NCI-H748 treated with DMSO at 0.1 percent for 48 hours (cell line): ENCODE measurements at places on chromosomes 6 and 20.

- no peak for DNase-seq
These were observed 55.3 kb upstream of the ADTRP start for GRCh38 chr6:11833626-11834592.

- peak; percentile 69 for DNase-seq
These were observed 83.2 kb upstream of the EYA2 start for GRCh38 chr20:46811224-46812084.

GRCh38 chr20:38633577-38634093, 32.0 kb downstream of the ARHGAP40 start:
- DNase-seq: peak; percentile 71

GRCh38 chr6:125228981-125229479, 72.7 kb downstream of the HDDC2 start:
- no peak for DNase-seq

DNA sequence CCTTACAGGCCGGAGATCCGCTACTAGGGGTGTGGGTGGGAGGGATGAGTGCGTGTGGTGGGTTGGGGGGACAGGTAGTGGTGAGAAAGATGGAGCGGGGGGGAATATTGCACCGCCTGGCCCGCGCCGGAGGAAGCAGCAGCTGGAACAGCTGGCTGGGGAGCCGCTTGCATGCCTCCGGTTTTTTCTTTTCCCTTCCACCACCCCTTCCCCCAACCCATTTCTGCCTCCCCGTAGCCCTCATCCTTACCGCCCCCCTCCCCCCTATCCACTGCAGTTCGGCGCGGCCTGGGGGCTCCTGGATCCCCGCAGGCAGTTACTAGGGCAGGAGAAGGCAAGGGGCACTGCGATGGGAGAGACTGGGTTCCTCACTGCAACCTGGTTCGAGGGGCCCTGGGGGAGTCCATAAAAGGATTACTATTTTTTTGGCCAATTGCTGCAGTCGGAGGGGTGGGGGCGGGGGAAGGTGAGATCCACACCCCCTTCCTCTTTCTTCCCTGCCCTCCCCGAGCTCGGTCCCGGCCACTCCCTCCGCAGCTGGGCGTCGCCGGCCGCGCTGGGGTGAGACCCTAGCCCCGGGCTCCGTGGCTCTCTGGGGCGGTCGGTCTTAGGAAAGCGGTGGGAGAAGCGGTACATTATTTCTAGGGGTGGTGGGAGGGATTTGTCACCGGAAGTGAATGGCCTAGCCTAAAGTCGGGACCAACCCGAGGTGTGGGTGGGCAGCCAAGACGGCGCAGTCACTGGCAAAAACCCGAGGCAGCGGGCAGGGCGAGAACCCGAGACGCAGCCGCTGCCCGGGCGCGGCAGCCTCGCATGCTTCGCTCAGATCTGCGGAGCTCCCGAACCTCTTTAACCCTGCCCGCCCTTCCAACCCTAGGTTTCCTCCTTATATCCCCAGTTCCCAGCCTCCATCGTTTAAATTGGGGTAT, 824 bp upstream of the TBCC start:
- DNase-seq: peak; percentile 99

DNA sequence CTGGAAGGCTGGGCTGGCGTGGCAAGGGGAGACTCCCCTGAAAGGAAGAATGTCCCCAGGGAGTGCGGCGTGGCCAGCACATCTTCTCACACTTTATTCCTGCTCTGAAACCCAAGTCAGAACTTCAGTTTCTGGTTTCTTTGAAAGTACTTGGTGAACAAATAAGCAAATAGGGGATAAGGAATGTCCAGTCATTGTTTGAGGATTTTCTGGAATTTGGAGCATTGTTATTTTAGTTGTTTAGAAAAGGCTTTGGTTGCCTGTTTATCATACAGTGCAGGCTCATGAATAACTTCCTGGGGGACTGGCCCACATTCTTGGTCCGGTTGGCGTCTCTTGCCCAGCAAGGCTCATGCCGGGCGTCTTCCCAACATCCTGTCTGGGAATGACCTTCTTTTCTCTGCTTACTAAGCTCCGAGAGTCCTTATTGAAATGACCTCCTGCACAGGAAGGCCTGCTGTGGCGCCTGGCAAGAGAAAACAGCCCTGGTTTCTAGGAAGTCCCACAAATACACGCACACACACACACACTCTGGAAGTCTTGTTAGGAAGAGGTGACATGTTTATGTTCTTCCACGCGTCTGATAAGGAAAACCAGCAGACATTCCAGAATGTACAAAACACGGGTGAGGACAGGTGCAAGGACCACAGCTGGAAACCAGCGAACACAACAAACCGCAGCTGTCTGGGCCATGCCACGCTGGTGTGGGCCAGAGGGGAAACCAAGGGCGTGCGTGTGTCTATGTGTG, 71.9 kb downstream of the TMEM170B start:
- DNase-seq: no peak

- peak; percentile 5 for DNase-seq
These were observed 77.1 kb downstream of the LMBRD1 start for GRCh38 chr6:69719602-69720193.

- no peak for DNase-seq
These were observed 77.8 kb downstream of the VIP start for GRCh38 chr6:152828431-152828830.

- no peak for DNase-seq
These were observed 34.0 kb downstream of the NQO2 start for GRCh38 chr6:3033652-3034051.

GRCh38 chr6:133092771-133093170, 148.4 kb upstream of the EYA4 start:
- DNase-seq: no peak

GRCh38 chr6:98844244-98845210, 10.2 kb downstream of the POU3F2 start:
- peak; percentile 62 for DNase-seq

DNA sequence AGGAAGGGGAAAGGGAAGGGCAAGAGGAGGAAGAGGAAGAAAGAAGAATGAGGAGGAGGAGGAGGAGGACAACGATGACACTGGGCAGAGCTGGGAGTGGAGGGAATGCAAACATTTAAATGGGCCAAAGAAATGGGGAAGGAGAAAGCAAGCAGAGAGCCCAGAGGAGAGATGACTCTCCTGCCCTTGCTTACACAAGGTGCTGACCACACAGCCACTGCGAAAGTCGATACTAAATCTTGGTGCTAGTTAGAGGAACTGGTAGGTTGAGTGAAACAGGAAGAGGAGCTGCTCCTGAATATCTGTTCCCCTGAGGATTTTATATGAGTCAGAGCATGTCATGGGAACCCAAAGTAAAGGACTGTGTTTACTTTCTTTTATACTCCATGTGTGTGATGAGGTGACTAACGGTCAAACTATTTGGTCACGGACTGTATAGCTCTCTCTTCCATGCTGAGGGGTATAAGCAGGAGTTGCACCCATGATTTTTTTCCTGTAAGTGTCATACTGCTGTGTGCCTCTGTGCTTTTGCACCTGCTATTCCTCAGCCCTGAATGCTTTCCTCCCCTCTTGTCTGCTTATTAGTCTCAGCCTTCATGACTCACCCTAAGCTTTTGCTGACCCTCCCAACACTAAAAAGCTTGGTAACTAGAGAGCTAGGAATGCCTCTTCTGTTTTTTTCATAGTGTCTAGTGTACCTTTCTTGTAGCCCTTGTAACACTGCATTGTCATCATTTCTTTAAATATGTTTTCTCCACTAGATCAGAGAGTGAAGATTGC, 9.5 kb upstream of the PAQR8 start:
- DNase-seq: peak; percentile 27

DNA sequence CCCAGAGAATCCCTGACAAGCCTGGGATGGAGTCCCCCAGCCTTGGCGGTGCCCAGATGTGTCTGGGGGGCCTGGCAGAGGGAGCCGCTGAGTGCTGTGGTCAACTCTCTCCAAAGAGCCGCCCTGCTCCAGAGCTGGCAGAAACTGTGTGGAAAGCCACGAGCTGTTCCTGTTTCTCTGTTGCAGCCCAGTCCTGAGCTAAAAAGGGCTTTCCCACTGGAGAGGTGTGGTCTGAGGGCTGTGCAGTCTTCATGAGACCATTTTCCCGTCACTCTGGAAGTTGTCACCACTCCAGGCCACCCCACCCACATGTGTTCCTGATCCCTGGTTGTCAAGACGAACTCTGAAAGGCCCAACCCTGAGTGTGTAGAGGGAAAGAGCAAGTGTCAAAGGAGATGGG, 99.7 kb upstream of the KCNK16 start:
- DNase-seq: no peak

DNA sequence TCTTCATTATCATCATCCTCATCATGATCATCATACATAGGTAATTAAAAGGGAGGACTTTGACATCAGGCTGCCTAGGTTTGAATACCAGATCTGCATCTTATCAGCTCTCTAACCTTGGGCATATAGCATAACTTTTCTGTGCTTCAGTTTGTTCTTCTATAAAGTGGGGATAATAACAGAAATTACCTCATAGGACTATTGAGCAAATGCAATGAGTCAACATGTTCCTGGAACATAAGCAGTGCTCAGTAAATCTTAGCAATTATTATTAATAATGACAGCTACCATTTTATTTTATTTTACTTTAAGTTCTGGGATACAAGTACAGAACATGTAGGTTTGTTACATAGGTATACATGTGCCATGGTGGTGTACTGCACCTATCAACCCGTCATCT, 7.2 kb downstream of the C20orf202 start:
- no peak for DNase-seq

GRCh38 chr6:104472021-104472901, 387.5 kb downstream of the HACE1 start:
- DNase-seq: peak; percentile 87

DNA sequence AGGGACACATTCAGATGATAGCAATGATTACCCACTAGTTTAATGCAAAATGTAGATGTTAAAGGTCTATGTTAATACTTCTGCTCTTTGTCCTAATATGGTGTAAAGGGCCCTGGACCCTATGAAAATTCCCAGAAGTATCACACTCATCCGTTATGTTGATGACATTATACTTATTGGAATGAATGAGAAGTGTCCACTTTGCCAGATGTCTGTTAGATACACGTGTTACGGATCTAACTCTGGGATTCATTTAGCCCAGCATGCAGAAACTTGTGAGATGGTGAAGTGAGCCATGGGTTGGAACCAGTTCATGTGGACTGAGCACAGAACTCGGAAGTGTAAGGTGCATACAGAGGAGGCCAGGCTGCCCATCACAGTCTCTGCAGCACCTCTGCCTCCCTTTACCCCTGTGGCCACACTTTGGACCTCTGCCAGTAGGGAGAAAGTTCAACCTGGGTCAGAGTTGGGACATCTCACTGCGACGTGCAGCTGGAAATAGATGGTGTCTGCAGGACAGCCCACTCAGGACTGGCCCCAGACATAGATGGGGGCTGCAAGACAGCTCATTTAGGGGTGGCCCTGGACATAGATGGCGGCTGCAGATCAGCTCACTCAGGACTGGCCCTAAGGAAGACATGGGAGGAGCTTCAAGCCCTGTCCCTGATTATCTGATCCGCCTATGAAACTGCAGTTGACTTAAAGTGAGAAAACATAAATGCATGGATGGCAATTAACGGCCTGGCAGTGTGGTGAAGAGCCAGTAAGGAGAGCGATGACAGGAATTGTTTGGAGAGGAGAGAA, 71.2 kb upstream of the THBS2 start:
- DNase-seq: no peak

DNA sequence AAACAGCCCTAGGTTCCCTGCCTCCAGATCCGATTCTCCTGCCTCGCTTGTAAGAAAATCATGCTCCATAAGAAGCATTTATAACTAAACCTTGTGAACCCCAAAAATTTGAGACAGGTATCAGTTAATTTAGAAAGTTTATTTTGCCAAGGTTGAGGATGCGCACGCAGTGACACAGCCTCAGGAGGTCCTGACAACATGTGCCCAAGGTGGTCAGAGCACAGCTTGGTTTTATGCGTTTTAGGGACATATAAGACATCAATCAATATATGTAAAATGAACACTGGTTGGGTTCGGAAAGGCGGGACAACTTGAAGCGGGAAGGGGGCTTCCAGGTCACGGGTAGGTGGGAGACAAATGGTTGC, 2.1 kb downstream of the ACOT13 start:
- DNase-seq: no peak

DNA sequence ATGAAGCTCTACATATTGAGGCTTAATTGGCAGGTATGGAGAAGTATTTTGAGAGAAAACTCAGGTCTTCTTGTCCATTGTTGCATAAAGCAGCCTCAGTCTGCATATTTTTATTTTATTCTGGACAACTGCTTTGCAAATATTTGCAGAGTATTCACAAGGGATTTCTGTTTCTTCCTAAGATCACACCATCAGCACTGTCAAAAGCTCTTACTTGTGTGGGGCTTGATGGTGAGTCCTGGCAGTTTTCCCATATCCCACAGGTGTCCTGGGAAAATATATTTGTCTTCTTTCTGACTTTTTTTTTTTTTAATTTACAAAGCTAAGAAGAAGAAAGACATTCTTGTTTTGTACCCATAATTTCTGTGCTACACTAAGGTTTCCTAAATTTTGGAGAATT, 16.9 kb upstream of the MLIP start:
- DNase-seq: no peak

DNA sequence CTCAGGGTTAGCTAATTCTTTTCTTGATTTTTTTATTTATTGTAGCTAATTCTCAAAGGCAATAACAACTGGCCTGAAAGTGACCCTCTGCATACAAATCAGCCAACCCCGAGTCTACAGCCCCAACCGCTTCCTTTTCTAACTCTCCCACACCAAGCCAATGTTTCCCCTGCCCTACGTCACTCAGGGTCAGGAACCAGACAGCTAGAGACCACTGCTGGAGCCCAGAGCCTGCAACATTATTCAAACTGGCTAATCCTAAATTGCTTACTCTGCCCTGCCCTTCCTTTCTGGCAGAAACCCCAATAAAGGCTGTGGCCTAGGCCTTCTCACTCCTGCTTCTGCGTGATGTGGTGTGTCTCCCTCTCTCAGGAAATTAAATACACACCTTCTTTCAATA, 320.7 kb downstream of the CBLN4 start:
- DNase-seq: no peak

DNA sequence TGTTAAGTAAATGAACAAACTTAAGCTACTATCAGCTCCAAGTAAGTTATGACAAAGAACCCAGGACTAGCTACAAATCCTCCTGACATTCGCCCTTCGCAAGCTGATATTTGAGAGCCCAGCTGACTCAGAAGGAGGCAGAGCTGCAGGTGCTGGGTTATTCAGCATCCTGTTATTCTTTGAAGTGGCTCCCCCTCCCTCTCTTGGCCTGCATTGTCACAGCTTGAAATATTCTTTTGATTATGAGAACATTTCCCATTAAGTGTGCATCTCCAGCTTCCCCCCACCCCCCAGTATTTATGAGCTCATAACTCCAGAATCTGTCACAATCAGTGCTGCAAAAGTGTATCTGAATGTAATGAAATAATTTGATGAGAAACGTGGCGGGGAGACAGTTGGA, 78.8 kb upstream of the RALY start:
- DNase-seq: no peak

DNA sequence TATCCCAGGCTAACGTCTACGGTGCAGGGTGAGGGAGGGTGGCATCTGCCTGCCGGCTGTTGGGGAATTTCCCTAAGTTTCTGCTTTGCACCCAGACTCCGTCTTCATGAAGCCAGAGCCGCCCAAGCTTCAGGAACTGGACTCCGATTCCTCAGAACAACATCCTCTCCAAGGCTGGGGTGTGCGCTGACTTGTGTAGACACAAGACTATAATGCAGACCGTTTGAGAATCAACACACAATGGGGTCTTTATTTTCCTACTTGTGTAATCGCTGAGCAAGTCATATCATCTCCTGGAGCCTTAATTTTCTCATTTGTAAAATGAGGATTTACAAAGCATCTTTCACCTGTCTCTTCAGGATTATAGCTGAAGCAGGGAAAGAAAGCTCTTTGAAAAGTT, 160.5 kb upstream of the AGPAT4 start:
- no peak for DNase-seq
